ENCODE measurements at places on chromosomes 4 and X.

DNA sequence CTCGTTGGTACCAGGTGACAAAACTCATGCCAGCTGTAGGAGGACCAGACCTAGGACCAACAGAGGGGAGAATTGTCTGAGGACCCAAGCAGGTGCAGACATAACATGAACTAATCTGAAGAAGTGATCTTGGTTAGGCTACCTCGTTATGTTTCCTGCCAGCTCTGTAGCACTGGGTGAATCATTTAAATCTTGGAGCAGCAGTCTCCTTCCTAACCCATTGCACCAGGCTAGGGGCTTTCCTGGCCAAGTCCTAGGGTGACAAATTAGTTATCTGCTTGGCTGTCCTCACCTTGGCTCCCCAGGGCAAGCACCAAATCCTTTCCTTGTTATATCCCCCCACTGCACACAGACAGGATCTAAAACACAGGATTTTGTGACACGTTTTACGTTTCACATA is 87.8 kb downstream of the WWC2 start:
- no peaks in the 10 kb centered on the region for H3K4me1 ChIP-seq
- no peak overlapping the region for H3K27ac ChIP-seq
- DNase-seq: no peak
- no peaks in the 10 kb centered on the region for H3K36me3 ChIP-seq
- H3K4me3 ChIP-seq: no peak overlapping the region
- H3K27me3 ChIP-seq: peaks cover 6% of the 10 kb centered on the region

DNA sequence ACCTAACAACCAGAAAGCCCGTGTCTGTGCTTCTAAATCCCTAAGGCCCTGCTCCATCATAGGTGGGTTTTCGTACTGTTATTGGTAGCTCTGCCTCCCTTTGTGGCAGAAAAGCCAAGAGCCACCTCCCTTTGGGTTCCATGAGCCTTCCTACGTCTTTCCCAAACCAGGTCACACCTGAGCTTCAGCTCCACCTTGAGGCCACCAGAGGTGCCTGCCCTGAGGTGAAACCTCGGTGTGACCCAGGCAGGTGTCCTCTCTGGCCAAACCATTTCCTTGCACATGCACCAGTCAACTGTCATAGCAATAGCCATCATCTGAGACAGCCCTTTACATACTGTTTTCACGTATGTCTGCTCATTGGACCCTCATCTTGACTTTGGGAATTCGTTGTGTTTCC is 188.0 kb upstream of the RBPJ start:
- no peak overlapping the region for H3K4me3 ChIP-seq
- no peak overlapping the region for H3K27ac ChIP-seq
- peaks cover 6% of the 10 kb centered on the region for H3K4me1 ChIP-seq
- peaks cover 10% of the 10 kb centered on the region for H3K27me3 ChIP-seq
- H3K36me3 ChIP-seq: no peaks in the 10 kb centered on the region

DNA sequence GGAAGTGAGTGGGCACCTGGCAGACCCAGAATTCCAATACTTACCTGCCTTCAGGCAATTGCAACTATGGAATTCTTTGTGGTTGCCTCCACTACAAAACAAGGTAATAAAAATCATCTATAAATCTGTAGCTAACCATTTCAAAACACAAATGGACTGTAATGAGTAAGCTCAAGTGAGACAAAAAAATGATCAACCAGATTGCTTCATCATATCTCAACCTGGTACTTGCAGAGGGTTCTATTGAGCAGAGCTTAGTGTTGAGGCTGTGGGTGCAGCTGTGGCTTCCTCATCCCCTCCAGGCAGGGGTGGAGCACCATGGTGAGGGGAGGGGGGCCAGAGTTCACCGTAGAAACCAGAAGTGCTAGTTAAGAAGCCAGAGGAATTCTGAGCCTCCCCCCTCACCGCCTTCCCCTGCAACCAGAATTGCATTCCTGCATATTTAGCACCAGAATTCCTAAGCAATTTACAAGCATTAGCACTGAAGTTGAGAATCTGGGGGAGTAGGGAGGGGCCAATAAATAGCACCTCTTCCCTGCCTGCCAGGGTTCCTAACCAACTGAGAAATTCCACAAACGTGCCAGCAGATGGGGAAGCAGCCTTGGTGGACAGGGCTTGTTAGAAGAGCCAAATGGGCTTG is 11.5 kb downstream of the CTAG1A start:
- no peaks in the 10 kb centered on the region for H3K36me3 ChIP-seq
- H3K27me3 ChIP-seq: peaks cover 13% of the 10 kb centered on the region
- no peaks in the 10 kb centered on the region for H3K4me1 ChIP-seq
- no peak overlapping the region for H3K4me3 ChIP-seq
- DNase-seq: no peak

GRCh38 chrX:109283870-109284269 is 198.0 kb downstream of the GUCY2F start:
- H3K27me3 ChIP-seq: no peaks in the 10 kb centered on the region
- no peak for DNase-seq
- no peaks in the 10 kb centered on the region for H3K36me3 ChIP-seq
- no peak overlapping the region for H3K4me3 ChIP-seq

DNA sequence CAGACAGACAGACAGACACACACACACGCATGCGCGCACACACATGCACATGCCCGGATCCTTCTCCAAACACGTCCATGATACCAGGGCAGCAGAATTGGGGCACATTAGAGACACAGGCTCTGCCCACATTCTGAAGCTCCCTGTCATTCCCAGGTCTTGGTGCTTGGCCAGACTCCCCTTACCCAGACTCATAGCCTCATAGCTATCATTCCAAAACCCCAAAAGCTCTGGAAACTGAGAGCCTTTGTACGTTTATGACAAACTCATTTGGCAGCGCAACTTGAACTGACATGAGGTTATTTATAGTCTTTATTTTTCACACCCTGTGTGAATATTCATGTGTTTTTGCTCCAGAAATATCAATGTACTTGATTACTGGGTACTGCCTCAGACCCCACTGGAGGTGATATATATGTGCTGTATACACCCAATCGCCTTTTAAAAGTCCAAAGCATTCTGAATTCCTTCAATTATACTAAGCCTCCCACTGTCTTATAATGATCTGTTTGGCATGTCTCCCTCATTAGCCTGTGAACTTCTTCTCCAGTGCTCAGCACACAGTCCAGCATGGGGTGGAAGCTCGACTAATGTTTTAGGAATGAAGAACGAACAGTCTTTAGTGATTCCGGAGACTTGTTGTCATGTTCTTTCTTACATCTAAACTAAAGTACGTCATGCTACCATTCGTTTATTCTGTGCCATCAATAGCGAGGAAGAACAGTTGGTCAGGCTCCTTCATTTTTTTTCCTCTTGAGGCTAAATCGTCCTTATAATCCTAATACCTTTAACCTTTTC is 45.0 kb downstream of the RTL9 start:
- no peak overlapping the region for H3K27ac ChIP-seq
- H3K4me1 ChIP-seq: no peaks in the 10 kb centered on the region
- no peak overlapping the region for H3K4me3 ChIP-seq
- no peak for DNase-seq
- no peaks in the 10 kb centered on the region for H3K36me3 ChIP-seq

DNA sequence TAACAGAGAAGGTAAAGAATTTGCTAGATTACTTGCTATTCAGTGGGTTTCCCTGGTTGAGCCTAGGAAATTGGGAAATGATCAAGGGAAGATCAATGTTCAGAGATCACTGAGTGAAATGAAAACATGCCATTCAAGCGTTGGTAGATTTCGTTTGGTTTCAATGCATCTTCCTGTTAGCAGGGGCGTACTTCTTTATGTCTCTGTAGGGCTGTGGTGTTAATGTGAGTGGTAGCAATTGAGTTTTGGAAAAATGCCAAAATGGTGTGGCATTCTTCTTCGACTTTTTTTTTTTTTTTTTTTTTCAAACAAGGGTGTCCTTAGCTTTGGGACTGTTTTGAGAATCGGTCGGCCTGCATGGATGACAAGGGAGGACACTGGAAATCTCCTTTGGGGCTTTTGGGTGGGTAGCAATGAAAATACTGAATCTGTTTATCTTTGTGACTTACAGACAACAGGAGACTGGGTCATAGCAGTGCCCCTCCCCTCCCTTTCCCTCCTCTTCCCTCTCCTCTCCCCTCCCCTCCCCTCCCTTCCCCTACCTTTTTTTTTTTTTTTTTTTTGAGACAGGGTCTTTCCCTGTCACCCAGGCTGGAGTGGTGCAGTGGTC is 50.4 kb downstream of the SPRY1 start:
- DNase-seq: no peak
- H3K4me1 ChIP-seq: peaks cover 30% of the 10 kb centered on the region
- no peak overlapping the region for H3K27ac ChIP-seq
- peaks cover 2% of the 10 kb centered on the region for H3K27me3 ChIP-seq

DNA sequence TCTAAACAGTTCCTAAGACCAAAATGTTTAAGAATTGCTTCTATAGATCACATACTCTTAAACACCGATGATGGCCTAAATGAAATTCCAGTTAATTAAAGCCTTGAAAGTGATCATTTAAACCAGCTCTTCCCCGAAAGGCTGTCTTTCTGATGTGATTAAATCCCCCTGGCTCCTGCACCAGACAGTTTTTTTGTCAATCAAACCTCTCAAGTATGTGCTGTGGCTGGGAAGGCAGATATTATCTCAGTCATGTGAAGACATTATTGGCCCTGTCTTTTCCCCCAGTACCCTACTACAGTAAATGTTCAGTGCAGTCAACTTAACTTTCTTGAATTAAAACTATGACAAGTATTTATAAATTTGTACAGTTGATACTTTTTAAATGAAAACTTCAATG is 121.0 kb upstream of the MYOZ2 start:
- no peaks in the 10 kb centered on the region for H3K4me1 ChIP-seq
- no peaks in the 10 kb centered on the region for H3K36me3 ChIP-seq
- H3K27ac ChIP-seq: no peak overlapping the region
- peaks cover 9% of the 10 kb centered on the region for H3K27me3 ChIP-seq
- no peak for DNase-seq

- H3K27me3 ChIP-seq: no peaks in the 10 kb centered on the region
- no peaks in the 10 kb centered on the region for H3K4me1 ChIP-seq
- no peak overlapping the region for H3K4me3 ChIP-seq
- H3K27ac ChIP-seq: no peak overlapping the region
- no peak for DNase-seq
Observed at GRCh38 chrX:82676386-82676785, 831.7 kb upstream of the POU3F4 start.

GRCh38 chrX:129686422-129686948 is 31.7 kb upstream of the APLN start:
- DNase-seq: no peak
- no peaks in the 10 kb centered on the region for H3K27me3 ChIP-seq
- H3K4me1 ChIP-seq: peaks cover 4% of the 10 kb centered on the region
- no peak overlapping the region for H3K27ac ChIP-seq
- no peaks in the 10 kb centered on the region for H3K36me3 ChIP-seq

DNA sequence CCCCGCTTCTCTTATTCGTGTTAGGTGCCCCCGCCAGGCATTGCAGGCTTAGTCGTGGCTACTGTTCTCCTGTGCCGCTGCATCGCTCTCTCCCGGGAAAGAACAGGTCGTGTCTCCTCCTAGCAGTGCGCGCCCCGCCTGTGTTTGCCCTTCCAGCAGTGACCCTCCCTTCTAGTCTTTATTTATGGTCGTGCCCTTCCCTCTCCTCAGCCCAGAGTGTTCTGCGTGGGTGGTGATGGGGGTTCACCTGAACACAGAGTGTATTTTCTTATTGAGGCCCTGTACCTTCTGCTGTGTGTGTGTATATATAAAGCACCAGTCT is 15.2 kb downstream of the USP11 start:
- no peaks in the 10 kb centered on the region for H3K27me3 ChIP-seq
- no peak overlapping the region for H3K4me3 ChIP-seq
- peaks cover 13% of the 10 kb centered on the region for H3K36me3 ChIP-seq
- H3K27ac ChIP-seq: no peak overlapping the region

GRCh38 chr4:171561419-171561818 is 251.8 kb upstream of the GALNTL6 start:
- DNase-seq: no peak
- H3K36me3 ChIP-seq: no peaks in the 10 kb centered on the region
- no peaks in the 10 kb centered on the region for H3K4me1 ChIP-seq
- H3K27me3 ChIP-seq: peaks cover 2% of the 10 kb centered on the region

DNA sequence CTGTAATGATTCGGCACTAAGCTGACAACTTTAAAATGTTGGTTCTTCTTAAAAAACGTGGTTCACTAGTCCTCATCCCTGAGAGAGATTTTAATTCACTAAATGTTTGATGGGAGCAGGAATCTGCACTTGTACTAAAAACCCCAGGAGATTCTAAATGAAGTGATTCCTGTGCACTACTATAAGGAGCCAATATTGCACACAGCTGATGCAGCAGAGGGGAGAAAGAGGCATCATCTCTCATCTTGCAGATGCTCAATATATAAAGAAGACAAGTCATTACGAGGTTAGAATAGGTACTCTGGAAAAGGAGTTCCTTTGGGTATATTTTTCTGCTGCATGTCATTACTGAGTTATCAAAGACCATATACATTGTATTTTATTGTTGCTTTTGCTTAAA is 207.6 kb upstream of the RASGEF1B start:
- no peak overlapping the region for H3K27ac ChIP-seq
- H3K27me3 ChIP-seq: no peaks in the 10 kb centered on the region
- H3K4me1 ChIP-seq: no peaks in the 10 kb centered on the region
- H3K4me3 ChIP-seq: no peak overlapping the region
- DNase-seq: no peak
- no peaks in the 10 kb centered on the region for H3K36me3 ChIP-seq

GRCh38 chr4:128517739-128518510 is 230.3 kb upstream of the PGRMC2 start:
- H3K4me3 ChIP-seq: no peak overlapping the region
- no peak overlapping the region for H3K27ac ChIP-seq
- peaks cover 10% of the 10 kb centered on the region for H3K27me3 ChIP-seq
- no peaks in the 10 kb centered on the region for H3K4me1 ChIP-seq
- DNase-seq: no peak

DNA sequence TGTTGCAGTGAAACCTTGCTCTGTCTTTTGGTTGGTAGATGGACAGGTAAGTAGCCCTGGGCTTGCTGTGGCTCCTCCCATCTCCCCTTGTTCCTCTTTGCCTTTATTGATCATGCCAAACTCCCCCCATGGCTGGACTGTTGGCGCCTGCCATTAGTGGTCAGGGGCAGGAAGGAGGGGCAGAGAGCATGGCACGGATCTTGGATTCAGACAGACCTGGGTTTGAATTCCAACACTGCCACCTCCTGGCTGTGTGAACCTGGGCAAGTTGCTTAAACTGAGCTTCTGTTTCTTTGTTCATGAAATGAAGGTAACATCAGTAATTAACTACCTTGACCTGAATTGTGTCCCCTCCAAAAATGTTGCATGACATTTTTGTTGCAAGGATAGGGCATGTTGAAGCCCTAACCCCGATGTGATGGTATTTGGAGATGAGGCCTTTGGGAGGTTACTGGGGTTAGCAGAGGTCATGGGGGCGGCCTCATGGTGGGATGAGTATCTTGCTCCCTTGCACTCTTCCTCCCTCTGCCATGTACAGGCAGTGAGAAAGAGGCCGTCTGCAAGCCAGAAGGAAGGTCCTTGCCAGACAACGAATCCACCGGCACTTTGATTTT is 6.0 kb downstream of the SLC2A9 start:
- H3K27ac ChIP-seq: no peak overlapping the region
- H3K36me3 ChIP-seq: no peaks in the 10 kb centered on the region
- H3K4me3 ChIP-seq: no peak overlapping the region
- no peaks in the 10 kb centered on the region for H3K27me3 ChIP-seq

- no peak for DNase-seq
- H3K27ac ChIP-seq: no peak overlapping the region
- H3K27me3 ChIP-seq: no peaks in the 10 kb centered on the region
- H3K4me1 ChIP-seq: no peaks in the 10 kb centered on the region
- H3K36me3 ChIP-seq: no peaks in the 10 kb centered on the region
Observed at GRCh38 chr4:125541836-125542385, 227.2 kb downstream of the FAT4 start.

- H3K27ac ChIP-seq: no peak overlapping the region
- H3K27me3 ChIP-seq: no peaks in the 10 kb centered on the region
- H3K4me1 ChIP-seq: no peaks in the 10 kb centered on the region
- no peak overlapping the region for H3K4me3 ChIP-seq
Observed at GRCh38 chr4:23818097-23818885, 71.6 kb downstream of the PPARGC1A start.

Data from memory B cell (primary cell).